Epithelial cell of alveolus of lung (primary cell): ENCODE measurements at places on chromosomes 4 and X. TPM values are rescaled to one million over a fixed set of nuclear protein-coding genes. Genes with fewer than 3 reads are reported as not detected.

Gene MBTPS2
- total RNA-seq, result 11.6 and 18.0 TPM in 2 replicates

Gene SCML2
- 0.88 and 0.91 TPM in 2 replicates for total RNA-seq

Gene IL1RAPL1
- total RNA-seq, result 0.40 and 1.9 TPM in 2 replicates

Gene SOD3
- 2.7 and 4.2 TPM in 2 replicates for total RNA-seq

Gene CSAG1
- total RNA-seq, result not detected in 2 replicates

Gene ARX
- not detected in 2 replicates for total RNA-seq

Gene SLIT2
- 2.2 and 18.7 TPM in 2 replicates for total RNA-seq

Gene ODAPH
- total RNA-seq, result 0.08 and 0.39 TPM in 2 replicates
